Stimulated activated CD4-positive, alpha-beta T cell treated with anti-CD3 and anti-CD28 coated beads, Interleukin-1b, Interleukin-23, amount 100 ng/mL, for 1 hour (primary cell): ENCODE measurements at places on chromosomes 2 and 18.

GRCh38 chr2:241469746-241470145 lies 38.6 kb downstream of the STK25 start:
- DNase-seq, result no peak

- DNase-seq, result no peak
These were observed 325.4 kb upstream of the FIGN start for GRCh38 chr2:164061129-164061746.

GRCh38 chr2:229669841-229670240 lies 44.5 kb downstream of the DNER start:
- DNase-seq, result no peak

- no peak for DNase-seq
These were observed 74.8 kb upstream of the SPTBN1 start for GRCh38 chr2:54381293-54381692.

DNA sequence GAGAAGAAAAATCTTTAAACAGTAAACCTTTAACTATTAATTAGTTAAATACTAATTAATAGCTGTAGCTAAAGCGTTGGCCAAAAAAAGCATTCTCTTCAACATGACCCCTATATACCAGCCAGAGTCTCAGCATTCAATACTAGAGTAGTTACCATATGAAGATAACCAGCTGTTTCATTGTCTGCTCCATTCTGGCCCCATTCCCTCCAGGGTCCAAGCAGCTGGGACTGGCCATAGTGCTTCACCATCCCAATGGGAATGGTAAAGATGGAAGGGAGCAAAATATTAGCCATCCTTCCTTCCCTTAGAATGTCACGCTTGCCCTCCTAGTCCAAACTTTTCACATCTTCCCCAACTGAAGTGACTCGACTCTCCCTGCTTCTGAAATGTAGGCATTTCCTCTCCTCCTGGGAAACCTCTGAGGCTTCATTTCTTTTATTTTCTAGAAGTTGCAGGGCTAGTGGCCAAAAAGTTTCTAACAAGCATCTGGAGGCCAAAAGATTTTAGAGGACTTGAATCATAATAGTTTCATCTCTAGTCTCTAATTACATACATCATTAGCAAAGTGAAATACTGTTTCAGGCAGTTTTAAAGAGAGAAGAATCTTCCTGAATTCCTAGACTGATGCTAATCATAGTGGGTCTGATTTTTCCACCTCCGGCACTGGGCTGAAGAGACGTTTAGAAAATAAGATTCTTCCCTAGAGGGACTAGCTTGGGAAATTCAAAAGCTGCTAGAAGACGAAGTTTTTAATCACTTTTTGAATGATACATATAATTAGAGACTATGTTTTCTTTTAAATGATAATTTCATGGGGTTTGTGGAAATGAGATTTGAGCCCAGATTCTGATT lies 52.7 kb downstream of the CCDC68 start:
- no peak for DNase-seq

DNA sequence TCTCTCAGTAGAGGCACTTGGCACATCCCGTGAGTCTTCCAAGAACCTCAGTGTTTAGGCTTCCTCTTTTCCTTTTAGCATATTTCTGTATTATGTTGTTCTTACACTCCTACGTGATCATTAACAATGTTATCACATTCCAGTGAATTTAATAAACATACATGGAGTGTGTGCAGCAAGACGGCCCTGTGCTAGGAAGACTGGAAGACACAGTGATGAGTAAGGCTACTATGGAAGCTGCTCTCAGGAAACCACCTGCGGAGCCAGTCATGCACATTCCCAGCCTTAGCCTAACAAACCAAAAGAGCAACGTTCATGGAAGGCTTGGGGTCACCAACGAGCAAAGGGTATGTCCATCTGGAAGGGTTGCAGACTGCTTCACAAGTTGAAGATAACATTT lies 103.4 kb downstream of the ETAA1 start:
- DNase-seq, result no peak

- no peak for DNase-seq
These were observed 212.7 kb upstream of the SLC14A2 start for GRCh38 chr18:45402485-45403056.

DNA sequence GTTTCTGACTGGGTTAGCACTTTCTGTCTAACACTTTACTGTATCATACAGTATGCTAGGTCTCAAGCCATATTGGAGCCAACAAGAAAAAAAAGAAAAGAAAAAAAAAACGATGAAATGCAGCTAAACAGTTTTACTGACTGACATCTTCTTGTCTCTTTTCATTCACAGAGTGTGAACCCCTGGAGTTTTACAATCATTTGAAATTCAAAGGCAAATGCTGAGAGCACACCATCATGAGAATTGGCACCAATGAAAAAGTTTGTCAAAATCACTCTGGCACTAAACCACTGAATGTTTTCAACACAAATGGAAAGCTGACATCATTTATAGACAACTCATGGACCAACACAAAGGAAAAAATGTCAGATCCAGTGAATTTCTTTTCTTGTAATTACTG lies 513.3 kb downstream of the LRRTM4 start:
- DNase-seq, result no peak

GRCh38 chr2:216571178-216571908 lies 61.9 kb upstream of the IGFBP2 start:
- no peak for DNase-seq

DNA sequence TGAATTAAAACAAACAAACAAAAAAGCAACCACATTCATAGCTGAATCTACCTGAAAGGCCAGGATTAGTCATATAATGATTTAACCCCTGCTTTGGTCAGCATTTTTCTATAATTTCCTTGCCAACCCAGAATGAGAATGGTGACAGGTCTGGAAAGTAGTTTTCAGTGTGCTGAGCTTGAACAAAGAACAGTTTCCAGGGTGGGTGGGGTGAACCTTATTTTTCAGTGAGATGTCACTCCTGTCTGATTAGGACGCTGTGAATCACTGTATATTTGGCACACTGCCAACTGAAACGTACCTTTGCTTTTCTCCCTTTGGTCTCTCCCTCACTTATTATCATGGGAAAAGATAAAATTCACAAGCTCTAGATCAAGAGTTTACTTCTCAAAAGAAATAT lies 35.0 kb upstream of the DSC1 start:
- no peak for DNase-seq

- DNase-seq, result no peak
These were observed 203.3 kb downstream of the PIEZO2 start for GRCh38 chr18:10946058-10946457.

- DNase-seq, result no peak
These were observed 14.0 kb upstream of the IMP4 start for GRCh38 chr2:130328710-130329109.

DNA sequence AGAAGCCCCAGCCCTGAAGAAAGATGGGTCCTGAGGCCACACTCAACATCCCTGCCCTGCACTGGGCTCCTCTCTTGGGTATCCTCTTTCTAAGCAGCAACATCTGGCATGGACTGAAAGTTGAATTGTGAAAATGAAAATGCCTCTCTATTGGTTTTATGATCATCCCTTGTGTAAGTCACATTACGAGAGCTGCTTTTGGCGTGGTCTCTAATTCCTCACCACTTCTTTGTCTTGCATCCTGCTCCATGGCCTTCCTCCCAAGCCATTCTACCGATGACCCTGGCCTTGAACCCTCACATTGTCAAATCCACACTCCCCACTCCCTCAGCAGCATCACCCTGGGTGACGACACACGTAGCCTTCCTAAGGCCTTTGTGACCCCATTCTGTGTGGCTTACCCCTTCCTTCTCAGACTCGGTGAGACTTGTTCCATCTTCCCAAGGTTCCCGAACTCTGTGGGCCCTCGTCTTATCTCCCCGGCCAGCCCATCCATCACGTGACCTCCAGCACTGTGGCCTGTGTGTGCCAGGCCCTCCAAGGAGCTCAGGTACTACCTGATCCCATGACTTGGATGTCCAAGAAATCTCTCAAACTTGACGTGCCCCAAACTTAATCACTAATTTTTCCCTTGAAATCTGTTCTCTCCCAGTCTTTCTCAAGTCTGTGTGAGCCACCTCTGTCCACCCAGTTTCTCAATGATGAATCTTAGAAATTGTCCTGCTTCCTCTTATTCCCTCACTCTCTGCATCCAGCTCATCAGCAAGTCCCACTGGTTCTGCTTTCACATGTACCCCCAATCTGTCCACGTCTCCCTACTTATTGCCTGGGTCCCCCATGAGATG lies 194.7 kb upstream of the HS6ST1 start:
- DNase-seq, result no peak
